8988T (cell line): ENCODE measurements at places on chromosomes 4 and X.

- DNase-seq = no peak
Observed at GRCh38 chrX:24498181-24498580, 33.1 kb downstream of the PDK3 start.

- DNase-seq = peak; percentile 83
Observed at GRCh38 chrX:154136627-154137161, 7.3 kb upstream of the OPN1LW start.

DNA sequence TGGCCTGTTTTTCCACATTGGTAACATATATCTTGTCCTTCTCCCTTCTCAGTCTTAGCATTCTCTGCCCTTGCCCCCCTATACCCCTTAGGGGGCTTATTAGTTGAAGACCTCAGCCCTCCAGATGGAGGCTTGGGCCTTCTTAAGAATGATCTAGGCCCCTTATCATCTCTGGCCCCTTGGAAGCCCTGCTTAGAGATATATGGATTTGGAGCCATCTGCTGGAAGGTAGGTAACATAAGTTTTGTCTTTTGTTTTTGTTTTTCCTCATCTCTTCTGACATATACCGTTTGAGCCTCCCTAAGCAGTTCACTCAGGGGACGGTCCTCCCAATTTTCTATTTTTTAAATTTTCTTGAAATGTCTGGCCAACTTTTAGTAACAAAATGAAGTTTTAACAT lies 48.3 kb upstream of the NAP1L2 start:
- DNase-seq = no peak

DNA sequence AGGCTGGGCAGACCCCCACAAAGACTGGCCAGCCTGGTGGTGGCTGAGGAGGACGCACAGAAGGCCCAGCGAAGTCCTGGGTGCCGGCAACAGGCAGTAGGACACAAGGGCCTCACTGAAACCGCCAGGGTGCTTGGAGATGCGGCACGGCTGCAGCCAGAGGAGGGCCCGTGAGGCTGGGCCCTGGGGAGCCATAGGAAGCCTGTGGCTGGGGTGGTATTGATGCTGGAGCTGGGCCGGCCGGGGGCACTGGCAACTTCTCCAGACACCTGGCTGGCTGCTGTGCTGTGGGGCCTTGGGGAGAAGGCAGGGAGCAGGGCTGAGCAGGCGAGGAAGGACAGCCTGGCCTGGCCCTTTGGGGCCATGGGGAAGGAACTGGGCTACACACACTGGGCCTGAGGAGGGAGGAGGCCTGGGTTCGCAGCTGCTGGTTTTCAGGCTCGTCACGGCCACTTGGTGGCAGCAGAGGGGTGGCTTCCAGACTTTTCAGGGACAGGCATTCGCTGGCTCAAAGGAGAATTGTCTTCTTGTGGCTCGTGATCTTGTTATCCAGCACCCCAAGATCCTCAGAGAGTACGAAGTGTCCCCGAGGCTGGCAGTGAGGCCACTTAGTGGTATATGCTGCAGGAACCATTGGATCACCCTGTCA lies 37.2 kb downstream of the ATP2B3 start:
- peak; percentile 87 for DNase-seq

DNA sequence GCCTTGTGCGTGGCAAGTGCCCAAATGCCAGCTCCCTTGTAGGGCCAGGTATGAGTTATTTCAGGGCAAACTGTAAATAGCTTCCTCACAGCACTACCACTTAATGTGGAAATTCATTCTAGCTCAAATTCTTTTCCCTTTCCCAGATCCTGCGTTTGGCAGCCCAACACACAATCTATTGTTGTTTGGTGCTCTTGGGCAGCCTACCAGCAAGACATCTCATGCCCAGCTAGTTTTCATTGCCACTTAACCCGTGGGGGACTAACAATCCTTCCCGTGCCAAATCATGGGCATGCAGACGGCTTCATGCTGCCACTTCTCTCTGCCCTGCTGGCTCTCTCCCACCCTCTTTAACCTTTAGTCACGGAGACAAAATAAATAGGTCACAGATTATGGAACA lies 454.2 kb downstream of the GRIA2 start:
- DNase-seq = no peak

DNA sequence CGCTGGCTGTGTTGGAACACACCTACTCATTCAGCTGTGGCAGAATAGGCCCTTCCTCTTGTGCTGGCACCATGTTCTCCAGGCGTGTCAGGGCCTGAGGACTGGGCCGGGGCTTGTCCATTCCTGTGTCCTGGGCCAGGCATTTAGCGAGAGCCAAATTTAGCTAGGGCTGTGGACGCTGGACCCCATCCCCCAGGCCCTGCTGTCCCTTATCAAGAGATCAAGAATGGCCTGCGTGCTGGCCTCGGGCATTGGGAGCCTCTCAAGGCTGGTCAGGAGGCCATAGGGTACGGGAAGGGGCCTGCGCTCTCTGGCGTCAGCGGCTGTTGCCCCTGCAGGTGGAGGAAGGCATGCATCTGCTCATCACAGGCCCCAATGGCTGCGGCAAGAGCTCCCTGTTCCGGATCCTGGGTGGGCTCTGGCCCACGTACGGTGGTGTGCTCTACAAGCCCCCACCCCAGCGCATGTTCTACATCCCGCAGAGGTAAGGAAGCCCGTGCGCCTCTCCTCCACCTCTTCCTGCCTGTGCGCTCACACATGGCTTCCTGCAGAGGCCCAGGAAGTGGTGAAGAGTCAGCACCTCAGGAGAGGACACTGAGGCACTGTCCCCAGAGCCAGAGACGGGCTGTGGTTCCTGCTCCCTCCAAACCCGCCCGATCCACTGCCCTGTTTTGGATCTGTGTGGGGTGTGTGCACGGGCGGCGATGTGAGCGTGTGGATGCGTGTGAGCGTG lies 15.3 kb downstream of the ABCD1 start:
- no peak for DNase-seq

DNA sequence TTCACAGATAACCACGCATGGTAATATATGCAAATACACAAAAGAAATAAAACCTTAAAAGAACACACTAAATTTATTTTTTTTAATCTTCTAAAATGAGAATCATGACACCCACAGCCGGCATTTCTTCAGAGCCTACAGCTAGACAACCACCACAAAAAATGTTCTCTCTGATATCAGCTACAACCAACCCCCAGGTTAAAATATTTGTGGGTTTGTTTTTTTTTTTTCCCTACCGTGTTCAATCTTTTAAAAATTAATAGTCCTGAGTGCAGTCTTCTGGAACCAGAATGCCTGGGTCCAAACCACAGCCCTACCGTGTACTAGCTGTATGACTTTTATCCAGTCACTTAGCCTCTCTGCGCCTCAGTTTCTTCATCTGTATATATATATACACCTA lies 36.0 kb downstream of the MAML3 start:
- no peak for DNase-seq

- DNase-seq = no peak
Observed at GRCh38 chrX:30961387-30962174, 72.5 kb upstream of the TAB3 start.

DNA sequence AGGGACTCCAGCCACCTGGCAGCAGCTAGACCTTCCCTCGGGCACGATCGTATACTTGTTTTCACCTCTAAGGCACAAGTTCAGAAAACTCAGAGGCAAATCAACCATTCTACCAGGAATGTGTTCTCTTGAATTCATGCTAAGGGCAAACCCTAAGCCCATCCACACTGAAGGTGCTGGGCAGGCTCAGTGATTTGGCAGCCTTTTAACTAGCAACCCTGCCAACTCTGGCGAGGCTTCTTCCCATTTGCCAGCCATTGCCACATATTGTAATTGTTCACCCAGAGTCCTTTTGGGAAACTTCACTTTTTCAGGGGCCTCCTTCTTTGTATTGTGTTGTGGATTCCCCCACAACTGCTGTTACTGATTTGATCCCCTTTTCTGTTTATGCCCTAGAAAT lies 298.6 kb upstream of the LDB2 start:
- DNase-seq = no peak

DNA sequence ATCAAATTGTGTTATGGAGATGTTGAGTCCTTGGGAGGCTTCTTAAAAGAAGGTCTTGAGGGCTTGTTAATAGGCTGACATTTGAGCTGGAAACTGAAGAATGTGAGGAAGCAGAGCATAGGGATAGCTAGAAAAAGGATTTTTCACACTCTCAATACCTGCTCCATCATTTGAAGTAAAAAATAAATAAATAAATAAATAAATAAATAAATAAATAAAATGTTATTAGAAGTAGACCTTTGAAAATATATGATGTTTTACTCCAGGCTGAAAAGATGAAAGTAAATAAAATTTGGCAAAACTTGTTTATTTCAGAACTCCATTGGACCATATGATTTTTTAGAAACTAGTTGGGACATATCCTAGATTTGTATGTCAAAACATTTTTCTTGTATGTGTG lies 1757.8 kb upstream of the TENM3 start:
- DNase-seq = no peak

DNA sequence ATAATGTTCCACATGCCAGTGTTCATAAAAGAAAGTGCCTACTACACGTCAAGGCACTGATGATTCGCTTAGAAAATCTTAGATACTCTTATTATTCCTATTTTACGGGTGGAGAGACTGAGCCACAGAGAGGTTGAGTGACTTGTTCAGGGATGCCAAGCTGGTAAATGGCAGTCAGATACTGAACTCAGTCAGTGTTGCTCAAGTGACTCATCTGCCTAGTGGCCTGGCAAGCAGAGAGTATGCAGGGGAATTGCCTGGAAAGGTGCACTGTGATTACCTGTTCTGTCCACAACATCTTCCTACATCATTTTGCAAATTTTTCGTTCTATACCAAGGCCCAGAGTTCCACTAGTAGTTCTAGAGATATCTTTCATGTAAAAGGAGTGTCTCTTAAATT lies 68.4 kb downstream of the RAPGEF2 start:
- no peak for DNase-seq

- no peak for DNase-seq
Observed at GRCh38 chr4:3747581-3747904, 18.6 kb upstream of the ADRA2C start.

DNA sequence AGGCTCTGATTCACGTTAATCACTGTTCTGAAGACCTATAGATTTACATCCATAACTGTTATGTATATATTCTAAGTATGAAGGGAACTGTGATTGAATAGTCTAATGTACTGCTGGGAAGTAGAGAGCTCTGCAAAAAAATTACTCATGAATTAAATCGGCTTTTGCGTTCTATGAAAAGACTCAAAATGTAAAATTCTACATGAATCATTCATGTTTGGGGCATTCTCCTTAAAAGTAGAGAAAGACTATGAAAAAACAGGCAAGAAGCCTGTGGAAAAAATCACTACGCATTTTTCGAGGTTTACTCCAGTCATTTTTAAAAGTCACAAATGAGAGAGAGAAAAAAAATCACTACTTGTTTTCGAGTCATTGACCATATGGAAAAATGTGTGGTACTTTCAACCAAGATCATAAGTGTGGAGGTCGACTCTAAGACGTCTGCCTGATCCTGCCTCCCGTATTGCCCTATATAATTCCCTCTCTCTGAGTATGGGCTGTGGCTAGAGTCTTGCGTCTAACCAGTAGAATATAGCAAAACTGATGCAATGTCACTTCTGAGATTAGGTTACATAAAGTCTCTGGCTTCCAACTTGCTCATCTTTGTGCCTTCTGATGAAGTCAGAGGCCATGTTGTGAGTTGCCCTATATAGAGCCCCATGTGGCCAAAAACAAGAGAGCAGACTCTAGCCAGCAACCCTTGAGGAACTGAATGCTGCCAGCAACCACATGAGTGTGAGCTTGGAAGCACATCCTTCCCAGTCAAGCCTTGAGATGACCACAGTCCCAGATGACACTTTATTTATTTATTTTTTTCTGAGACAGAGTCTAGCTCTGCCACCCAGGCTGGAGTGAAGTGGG lies 32.1 kb upstream of the VEGFD start:
- DNase-seq = no peak

DNA sequence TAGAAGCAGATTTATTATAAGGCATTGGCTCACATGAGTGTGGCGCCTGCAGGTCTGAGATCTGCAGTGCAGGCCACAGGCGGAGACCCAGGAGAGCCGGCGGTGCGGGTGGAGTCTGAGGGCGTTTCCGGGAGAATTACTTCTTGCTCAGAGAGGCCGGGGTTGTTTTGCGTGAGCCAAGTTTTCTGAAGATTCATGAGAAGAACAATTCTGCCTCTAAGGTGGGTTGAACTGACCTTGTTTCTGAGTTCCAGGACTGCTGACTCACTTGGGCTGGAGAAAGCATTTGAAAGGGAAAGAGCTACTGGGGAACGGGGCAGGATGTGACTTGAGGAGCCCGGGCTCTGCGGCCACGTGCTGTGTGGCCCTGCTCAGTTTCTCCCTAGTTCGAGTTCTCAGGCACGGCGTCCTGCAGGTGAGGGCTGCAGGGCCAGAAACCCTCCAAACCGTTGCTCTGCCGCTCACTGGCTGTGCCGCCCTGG lies 36.7 kb upstream of the SORCS2 start:
- no peak for DNase-seq

GRCh38 chr4:15385928-15386327 lies 41.9 kb upstream of the C1QTNF7 start:
- no peak for DNase-seq

DNA sequence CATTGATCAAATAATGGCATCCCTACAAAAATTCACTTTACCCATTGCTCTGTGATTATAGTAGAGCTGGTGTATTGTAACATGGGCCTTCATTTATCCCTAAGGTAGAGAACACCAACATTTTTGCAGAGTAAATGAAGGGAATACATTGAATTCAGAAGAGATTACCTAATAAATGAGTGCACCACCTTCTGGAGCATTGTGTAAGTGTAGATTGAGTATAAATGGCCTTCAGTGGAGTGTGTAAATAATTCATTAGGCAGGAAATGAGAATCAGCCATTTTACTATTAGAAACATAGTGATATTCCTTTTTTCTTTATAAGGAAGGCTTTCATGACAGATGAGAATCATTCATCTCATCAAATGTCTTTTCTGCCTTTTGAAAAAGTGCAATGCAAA lies 155.8 kb downstream of the FAM47B start:
- DNase-seq = no peak

- no peak for DNase-seq
Observed at GRCh38 chr4:83605744-83606172, 69.8 kb downstream of the GPAT3 start.

DNA sequence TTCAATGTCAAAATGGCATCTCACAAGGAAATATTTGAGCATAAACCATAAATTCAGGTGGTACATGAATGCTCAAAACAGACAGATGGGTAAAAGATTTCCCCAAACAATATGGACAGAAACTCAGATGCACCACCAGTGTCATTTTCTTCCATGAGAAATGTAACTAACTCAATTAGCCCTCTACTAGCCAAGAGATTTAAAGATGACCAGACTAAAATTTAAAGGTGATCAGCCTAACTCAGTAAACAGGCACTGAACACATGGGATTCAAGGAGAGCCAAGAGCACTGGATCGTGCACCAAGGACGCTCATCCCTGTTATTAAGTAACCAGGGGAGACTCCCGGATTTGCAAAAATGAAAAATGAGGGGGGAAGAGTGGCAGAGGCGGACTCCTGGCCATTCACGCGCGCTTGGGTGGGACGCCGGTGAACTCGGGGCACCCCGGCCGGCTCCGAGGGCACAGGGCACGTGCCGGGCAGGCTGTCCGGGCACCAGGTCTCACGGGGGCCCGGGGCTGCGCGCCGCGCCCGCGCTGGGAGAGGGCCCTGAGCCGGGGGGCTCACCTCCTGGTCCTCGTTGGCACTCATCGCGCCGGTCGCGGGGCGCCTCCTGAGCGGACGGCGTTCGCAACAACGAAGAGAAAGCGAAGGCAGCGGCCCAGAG lies 490 bp downstream of the RWDD4 start:
- DNase-seq = peak; percentile 31
